ENCODE measurements at places on chromosomes 2 and 18.
A peak's percentile ranks its signal among the peaks of the same experiment; 100 is the strongest.

GRCh38 chr2:220106065-220106464, 478.6 kb downstream of the SLC4A3 start:
- DNase-seq = no peak

- no peak for DNase-seq
Observed at GRCh38 chr2:235709969-235710879, 216.4 kb downstream of the AGAP1 start.

DNA sequence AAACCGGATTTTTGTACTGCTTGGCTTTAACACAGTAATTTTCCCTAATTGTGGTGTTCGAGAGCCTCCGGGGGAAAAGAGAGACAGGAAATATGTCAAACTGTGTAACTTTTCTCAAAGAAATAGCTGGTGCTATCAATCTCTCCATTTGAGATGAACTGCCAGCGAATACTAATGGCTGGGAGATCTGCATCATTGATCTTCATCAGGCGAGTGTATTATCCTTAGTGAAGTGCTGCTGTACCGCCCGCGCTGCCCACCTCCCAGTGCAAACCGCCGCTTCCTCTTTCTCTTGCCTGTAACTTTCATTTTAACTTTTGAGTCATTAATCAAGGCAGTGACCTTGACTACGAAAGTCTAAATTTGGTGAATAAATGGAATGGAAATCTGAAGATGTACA, 246.1 kb upstream of the ST6GAL2 start:
- no peak for DNase-seq

- no peak for DNase-seq
Observed at GRCh38 chr2:103401621-103402020, 639.8 kb downstream of the TMEM182 start.

DNA sequence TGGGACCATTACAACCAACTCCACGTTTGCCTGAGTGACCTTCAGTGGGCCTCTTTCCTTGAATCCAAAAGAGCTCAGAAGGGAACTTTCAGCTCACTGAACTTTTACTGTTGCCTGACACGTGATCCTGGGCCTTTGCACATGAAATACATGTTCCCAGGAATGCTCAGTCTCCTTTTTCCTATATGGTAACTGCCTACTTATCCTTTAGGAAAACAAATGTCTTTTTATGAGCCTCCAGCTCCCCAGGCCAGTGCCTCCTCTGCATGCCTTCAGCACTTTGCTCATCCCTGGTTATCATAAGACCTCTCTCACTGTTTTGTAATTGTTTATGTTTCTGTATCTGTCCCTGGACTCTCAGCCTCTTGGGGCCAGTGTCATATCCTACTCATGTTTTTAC, 5.1 kb downstream of the PLA2R1 start:
- DNase-seq = no peak

- DNase-seq = peak; percentile 45
Observed at GRCh38 chr2:43605079-43605655, 9.3 kb upstream of the THADA start.

DNA sequence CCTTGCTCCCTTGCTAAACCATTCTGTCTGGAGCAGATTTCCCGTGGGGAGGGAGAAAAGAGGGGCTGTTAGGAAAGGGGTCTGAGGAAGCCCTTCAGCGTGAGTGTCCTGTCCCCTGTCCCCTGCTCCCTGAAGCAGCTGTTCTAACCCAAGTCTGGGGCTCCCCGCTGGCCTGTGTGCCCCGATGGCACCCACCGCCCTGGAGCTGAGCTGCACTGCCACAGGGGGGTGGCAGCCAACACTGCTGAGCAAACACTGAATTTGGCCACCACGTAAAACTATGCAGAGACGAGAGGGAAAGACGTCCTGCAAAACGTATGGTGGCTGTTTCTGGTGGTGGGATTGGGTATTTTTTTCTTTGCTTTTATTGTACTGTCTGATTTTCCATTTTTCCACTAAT, 17.9 kb downstream of the KCNG2 start:
- DNase-seq = no peak

DNA sequence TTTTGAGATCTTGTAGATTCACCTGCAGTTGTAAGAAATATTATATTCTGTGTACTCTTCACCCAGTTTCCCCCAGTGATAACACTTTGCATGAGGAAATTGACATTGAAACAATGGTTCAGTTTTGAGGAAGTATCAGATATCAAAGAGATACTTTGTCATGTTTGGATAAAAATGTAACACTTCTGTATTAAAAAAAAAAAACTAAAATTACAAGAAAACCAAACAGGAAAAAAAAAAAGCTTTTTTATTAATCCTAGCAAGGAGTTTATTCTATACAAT, 204.0 kb downstream of the ARL4C start:
- DNase-seq = no peak

GRCh38 chr2:239436669-239437335, 36.0 kb upstream of the HDAC4 start:
- DNase-seq = no peak

GRCh38 chr2:15115776-15116175, 445.4 kb downstream of the NBAS start:
- no peak for DNase-seq

DNA sequence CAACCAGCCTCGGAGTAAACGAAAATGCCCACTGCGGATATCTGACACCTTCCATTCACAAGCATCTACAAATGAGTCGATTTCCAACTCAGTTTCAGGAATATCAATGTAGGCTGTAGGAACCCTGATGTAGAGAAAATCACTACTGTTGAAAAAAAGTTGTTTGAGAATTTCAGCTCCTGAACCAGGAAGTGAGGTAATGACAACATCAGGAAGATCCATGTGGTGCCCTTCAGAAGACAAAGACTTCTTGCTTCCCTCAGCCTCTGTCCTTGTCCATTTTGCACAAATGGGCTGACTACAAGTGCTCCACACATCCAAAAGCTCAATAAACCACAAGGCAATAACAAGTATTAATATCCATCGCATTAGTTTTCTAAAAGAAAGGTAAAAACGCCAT, 4.7 kb downstream of the DSEL start:
- DNase-seq = no peak

- no peak for DNase-seq
Observed at GRCh38 chr2:224954980-224955379, 87.3 kb downstream of the DOCK10 start.

DNA sequence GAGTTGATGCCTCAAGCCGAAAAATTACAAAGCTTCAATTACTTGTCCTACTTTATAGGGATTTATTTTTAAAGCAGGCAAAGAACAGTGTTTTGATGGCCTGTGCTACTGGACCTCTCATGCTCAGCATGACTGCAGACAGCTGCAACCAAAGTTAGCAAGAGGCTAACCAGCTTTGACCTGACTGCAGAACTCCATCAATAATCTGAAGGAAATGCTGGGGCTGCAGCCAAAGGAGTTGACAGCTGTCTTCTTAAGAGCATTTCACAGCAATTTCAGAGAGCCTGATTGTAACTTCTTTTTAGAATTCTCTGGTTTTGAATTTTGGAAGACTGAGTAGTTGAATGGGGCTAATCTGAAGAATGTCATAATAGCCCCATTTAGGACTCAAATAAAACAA, 46.5 kb upstream of the SESTD1 start:
- no peak for DNase-seq

GRCh38 chr2:110216199-110216598, 3.9 kb upstream of the MTLN start:
- no peak for DNase-seq
